CD4-positive, alpha-beta T cell treated with Interleukin-12 subunit alpha and Interleukin-12 subunit beta, for 1 hour (primary cell): ENCODE measurements at places on chromosomes 4 and X.

DNA sequence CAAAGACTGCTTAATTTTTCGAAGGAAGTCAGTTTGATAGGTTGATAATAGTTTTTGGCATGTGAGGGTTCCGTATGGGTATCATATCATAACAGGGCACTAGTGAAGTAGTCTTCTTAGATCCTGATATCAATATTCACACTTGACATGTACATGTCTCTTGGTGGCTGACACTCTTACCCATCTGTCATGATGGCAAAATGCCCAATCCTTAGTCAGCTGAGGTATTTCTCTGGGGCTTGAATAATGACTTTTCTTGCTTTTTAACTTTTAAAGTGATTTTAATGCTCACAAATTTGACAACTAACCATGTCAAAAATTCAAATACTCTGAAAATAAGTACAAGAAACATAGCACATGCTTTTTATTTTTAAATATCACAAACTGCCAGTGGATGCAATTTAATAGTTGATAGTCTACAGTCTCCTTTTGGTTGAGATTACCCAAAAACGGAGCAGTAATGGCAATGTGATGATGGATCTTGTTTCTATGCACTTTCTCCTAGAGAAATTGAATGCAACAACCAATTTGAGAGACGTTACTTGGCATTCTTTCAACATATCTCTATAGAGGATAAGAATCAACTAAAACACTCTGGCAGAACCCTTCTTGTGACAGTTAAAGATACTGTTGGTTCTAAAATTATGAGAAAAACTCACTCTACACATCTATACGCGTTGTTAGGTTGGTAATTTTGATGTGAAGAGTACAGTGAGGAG lies 552.9 kb upstream of the PABPC4L start:
- no peak for DNase-seq

- no peak for DNase-seq
Measured at GRCh38 chr4:13922459-13922858, 294.9 kb upstream of the BOD1L1 start.

DNA sequence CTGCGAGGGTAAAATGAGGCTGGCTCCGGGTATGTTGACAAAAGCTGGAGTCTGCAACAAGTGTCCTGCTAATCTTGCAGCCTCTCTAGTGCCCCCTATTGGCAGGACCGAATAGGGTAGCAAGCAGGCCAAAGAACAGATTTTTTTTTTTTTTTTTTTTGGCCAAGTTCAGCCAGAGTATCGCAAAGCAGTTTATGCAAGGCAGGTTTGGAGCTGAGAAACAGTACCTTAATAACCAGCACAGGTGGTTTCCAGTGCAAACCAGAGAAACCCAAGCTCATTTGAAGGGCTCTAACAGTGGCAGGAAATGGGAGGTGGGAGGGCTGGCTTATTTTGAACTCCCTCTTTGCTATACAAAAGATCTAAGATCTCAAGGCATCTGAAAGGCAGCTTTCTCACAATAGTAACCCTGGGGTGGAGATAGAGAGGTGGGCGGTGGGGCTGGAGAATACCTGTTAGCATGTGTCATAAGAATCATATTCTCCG lies 38.2 kb upstream of the OCIAD2 start:
- peak; percentile 40 for DNase-seq

DNA sequence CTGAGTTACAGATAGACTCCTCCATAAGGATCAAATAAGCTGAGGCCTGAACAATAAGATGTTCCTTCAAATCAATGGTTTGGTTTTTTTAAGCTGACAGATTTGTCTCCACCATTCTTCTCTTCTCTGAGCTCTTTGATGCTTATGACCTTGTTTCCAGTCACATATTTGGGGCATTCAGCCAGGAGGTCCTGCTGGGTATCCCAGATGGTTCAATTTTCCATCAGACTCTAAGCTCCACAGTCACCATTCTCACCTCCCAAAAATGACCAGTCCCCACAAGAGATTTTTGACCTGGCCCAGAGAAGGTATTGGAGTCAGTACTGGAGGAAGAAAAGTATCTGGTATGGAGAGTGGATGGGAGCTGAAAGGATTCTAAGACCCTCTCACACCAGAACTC lies 74.6 kb upstream of the FRMPD3 start:
- no peak for DNase-seq

GRCh38 chr4:138510053-138510452 lies 267.9 kb upstream of the SLC7A11 start:
- DNase-seq, result no peak

DNA sequence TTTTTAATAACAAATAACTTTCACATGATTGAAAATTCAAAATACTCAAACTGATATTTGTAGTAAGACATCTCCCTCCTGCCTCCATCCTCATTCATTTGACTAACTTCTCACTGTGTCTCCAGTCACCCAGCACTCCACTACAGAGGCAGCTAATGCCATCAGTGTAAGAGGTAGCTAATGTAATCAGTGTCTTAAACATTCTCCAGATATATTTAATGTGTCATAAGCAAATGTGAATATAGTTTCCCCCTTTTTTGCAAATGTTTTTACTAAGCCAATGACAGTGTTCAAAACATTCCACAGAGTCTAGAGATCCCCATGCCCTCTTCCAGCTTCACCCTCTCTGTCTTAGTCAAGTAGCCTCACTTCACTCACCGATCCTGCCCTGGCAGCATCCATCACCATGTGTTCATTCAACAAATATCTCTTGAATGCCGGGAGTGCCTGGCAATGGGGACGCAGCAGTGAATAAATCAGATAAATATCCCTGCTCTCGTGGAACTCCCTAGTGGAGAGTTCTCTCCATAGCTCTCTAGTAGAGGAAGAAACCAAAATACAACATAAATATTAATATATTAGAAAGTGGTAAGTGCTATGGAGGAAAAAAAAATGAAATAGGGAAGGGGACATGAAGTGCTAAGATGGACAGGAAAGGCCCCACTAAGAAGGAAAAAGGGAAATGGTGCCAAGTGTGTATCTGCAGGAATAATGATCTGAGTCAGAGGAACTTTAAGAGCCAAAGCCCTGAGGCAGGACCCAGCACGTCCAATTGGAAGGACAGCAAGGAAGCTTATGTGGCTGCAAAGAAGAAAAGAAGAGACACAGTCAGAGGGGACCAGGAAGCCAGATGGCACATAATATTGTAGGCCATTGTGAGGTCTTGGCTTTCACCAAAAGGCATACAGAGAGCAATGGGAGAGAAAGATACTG lies 18.7 kb downstream of the SCFD2 start:
- no peak for DNase-seq

DNA sequence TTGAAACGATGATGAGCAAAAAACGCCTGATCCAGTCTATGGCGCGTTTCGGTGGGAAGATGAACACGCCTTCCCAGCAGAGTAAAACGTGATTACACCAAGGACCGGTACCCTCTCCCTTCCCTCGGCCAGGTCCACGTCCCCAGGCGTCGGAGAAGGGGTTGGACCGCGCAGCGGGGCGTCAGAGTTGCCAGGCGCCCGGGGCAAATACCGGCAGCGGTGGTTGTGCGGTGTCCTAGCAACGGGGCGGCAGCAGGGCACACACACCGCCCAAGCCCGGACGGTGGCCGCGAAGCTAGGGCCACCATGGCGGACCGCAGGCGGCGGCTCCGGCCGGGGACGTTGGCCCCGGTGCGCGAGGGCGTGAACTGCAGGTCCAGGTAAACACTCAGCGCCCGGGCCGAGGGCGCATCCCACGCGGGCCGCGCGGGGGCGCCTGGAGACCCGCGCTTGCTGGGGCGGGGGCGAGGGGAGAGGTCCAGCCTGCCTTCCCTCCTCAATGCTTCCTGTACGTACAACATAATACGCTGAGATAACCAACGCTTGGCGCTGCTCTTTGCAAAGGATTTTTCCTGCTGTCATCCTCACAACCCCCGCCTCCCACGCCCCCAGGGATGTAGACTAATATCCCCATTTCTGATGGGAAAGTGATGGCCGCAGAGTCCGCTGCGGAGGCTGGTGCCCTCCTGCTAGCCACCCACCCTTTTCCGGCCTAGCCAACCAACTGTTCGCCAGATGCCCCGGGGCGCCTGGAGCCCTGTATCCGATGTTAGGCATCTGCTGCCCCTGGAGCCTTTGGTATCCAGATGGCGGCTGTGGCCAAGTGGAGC lies at the start of gene FAM47E:
Gene FAM47E, plus strand, starts transcription at position 281 of the 830 bp plus-strand sequence. Its CDS starts 26 bp downstream, at position 307.
- DNase-seq, result peak; percentile 32

GRCh38 chrX:71144651-71145050 lies at the start of gene NLGN3:
TSS of gene NLGN3 (plus strand) at chrX:71144841. CDS start at chrX:71147750, 2,909 bp downstream.
- no peak for DNase-seq

- DNase-seq, result no peak
Measured at GRCh38 chr4:139887376-139887802, 221.8 kb downstream of the MGST2 start.

GRCh38 chr4:146255463-146255862 lies 41.1 kb downstream of the REELD1 start:
- no peak for DNase-seq

DNA sequence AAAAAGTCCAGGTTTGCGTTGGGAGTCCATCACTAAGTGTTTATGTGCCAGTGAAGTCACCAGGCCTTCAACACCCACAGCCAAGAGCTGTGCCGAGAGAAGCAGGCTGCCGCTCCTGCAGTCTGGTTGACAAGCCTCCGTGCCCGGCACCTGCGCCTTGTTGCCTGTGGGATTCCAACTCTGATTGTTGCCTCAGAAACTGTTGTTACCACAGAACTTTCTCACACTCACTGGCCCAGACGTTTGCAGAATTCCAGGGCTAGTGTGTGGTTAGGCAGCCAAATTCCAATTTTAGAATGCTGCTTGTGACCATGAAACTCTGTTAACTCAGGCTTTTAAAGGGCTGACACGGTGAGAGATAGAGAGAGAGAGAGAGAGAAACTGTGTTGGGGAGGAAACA lies 119.5 kb upstream of the LIMCH1 start:
- DNase-seq, result no peak

DNA sequence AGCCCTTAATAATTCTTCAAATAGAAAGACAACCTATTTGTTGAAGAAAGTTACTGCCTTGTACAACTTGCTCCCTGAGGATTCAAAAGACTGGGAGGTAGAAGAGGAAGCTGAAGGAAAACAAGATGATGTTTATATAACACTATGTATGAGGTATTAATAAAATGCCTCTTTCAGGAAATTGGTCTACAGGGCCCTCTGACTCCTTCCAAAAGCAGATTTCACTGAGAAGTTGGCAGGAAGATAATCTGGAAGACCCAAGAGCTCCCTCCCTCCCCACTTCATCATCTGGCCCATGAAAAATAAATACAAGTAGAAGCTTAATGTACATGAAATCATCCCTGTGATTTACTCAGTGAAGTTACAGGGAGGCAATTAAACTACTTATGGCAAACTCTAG lies 107.5 kb upstream of the MAGEC2 start:
- DNase-seq, result no peak

DNA sequence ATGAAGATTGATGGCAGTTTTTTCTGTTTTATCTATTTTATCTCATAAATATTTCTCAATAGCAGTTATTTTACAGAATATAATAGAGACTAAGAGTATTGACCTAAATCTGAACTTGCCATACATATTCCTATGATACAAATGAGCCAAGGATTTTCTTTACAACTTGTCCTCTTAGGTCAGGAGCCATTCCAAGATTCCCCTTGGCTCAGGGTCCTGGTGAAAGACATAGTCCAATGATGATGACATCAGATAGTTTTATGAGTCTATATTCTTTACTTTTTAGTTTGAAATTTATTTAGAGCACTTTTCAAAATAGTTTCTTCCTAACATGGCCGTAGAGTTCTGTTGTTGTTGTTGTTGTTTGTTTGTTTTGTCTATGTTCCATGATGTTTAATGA lies 869.1 kb upstream of the GRID2 start:
- no peak for DNase-seq

DNA sequence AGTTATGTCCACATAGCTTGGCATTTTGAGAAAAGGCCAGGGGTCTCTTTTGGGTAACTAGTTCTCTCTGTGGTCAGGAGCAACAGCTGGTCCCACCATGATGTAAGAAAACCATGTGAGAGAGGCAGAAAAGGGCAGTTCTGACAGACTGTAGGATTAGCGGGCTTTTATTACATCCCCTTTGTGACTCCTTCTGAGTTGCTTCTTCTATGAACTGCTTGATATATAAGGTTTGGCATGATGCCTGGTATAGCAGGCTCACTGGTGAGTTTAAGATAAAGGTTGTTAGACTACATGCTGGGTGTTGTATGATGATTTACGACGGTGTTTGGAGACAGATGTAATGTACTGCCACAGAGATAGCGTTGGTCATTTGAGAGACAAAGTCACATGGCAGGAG lies 2308.1 kb upstream of the AGA start:
- DNase-seq, result no peak

DNA sequence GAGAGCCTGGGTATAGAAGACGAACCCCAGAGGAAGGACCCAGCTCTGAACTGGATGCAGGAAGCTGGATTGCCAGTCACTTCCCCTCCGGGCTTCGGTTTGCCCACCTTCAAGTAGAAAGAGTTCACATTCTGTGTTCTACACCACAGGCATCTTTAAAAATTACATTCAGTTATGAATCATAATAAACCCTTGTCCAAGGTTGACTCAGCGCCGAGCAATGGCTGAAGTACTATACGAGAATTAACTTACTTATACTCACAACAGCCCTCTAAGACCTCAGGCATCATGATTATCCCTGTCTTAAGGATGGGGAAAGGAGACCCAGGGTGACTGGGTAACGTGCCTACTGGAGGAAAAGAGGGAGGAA lies 72.5 kb downstream of the EVC2 start:
- DNase-seq, result no peak

DNA sequence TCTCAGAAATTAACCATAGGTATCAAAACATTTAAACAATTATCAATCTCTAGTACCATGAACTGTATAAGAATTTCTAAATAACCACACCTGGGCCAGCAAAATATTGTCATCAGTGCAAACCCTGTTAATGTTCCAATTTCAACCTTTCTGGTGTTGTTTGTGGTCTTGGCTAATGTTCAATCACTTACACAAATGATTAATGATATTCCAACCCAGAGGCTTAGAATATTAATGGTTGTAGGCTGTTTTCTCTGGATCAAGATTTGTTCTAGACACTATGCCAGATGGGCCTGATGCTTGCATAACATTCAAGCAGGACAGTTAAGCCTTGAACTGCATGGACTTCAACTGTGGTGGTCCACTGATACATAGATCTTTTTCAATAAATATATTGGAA lies 69.1 kb downstream of the HS3ST1 start:
- no peak for DNase-seq

DNA sequence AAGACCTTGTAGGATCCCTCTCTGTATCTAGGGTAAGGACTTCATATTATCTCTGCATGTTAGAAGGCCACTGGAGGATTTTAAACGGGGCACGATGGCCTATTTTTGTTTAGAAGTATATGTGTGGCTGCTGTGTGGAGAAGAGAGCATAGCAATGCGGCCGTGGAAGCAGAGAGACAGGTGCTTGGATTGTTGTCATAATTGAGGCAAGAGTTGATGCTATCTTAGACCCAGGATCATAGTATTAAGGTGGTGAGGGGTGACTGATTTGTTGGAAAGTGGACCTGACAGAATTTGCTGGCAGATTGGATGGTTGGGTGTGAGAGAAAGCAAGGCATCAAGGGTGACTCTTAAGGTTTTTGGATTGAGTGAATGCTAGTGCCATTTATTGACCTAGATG lies 63.4 kb downstream of the CCKAR start:
- DNase-seq, result no peak
